Activated T-helper 1 cell treated with anti-CD3 and anti-CD28 coated beads, Interleukin-12 subunit alpha, Interleukin-12 subunit beta, Interleukin-2, Interleukin-4 antibody, amounts not matched to agents 30 ng/mL and 10 ng/mL and 1 ng/mL, durations not matched to agents 14 hours and 24 hours and 36 hours (primary cell): ENCODE measurements at places on chromosomes 4 and X. TPM values are rescaled to one million over a fixed set of nuclear protein-coding genes. Genes with fewer than 3 reads are reported as not detected.
A peak's percentile ranks its signal among the peaks of the same experiment; 100 is the strongest.

The PDE6B gene
- 9.8 and 10.1 TPM in 2 replicates for total RNA-seq

The KIAA0232 gene
- 14.5 and 19.1 TPM in 2 replicates for total RNA-seq

The NOX1 gene
- not detected in 2 replicates for total RNA-seq

The ALB gene
- not detected in 2 replicates for total RNA-seq

The CENPI gene
- 11.4 and 13.1 TPM in 2 replicates for total RNA-seq

The PKD2 gene
- total RNA-seq = 10.1 and 11.7 TPM in 2 replicates

- DNase-seq = no peak
Observed at GRCh38 chr4:146114066-146114465, 61.5 kb upstream of the LSM6 start.

DNA sequence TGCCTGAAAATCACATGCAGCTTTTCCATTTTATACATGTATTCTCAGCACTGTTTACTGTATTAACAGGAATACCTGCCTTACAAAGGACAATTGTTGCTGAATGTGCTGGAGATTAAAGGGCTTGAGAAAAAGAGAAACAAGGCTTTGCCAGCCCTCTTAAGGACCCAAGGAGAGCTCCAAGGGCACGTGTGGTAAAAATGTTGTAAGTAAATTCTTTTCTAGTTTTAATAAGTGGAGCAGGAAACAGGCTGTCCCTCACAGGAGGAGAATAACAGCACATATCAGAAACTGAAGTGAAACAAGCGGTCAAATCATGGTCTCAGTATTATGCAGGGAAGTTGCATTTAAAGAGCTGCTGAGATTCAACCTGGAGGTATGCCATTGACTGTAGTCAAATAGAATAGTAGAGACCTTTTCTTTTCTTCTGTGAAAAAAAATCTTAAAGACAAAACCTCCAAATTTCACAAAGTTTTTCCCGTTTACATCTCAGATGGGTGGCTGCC lies 18.5 kb downstream of the IGFBP7 start:
- no peak for DNase-seq

DNA sequence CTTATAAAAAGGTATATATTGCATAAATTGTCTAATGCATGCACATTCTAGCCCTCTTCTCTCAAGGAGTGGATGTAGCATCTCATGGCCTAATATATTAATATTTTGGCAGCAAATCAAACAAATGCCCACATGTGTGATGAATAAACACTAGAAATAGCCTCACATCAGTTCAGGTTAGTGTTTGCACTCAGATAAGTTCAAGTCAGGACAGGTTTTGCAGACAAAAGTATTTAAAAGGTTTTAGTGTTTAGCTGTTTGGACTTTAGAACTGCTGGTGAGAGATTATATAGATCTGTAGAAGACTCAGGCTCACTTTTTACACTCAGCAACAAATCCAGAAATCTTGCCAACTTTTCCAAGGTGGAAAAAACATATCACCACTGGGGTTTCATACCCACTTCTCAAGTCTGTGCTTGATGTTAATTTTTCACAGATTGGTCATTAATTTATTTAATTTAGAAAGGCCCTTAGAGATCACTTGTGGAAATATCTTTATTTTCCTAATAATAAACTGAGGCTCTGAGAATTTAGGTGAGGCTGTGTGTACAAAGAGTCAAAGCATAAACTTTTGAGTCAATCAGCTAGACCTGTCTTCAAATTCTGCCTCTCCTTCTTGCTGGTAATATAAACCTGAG lies 362.6 kb downstream of the GASK1B start:
- no peak for DNase-seq

- peak; percentile 80 for DNase-seq
Observed at GRCh38 chr4:3044870-3045819, 29.2 kb downstream of the HTT-AS start.

GRCh38 chr4:85986266-85986665 lies 373.6 kb downstream of the MAPK10 start:
- no peak for DNase-seq

DNA sequence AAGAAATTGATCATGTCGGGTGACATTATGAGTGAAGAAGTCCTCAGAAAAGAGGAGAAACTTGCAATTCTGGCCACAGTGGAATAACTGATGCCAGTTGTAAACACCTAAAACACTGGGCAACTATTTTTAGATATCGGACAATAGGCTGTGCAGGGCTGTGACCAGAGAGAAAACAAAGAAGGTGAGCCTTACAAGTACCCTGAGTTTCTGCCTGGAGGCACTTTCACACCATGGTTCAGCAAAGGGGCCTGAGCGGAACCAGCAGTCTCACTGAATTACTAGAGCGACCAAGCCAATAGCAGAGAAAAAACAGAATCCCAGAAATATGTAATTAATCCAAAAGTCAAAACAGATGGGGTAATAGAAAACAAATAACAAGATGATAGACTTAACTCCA lies 11.2 kb downstream of the IRAK1 start:
- no peak for DNase-seq

DNA sequence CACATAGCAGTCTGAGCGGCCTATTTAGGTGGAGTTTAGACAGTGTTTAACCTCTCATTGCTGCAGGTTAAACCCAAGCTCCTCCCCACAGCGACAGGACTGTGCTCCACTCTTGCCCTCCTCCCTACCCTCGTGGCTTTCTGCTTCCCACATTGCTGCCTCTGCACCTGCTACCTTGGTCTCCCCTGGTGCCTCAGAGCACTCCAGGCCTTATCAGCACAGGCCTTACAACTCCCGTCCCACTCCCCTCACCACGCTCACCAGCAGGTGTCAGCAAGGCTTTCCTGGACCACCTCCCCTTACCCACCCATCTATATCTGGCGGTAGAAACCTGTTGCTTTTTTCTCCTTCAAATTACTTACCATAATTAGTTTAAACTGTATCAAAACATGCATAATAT lies 18.6 kb downstream of the HELT start:
- DNase-seq = no peak

- DNase-seq = no peak
Observed at GRCh38 chr4:145436796-145437195, 44.9 kb upstream of the SMAD1 start.

GRCh38 chr4:104206784-104207183 lies 287.9 kb downstream of the CXXC4 start:
- no peak for DNase-seq

DNA sequence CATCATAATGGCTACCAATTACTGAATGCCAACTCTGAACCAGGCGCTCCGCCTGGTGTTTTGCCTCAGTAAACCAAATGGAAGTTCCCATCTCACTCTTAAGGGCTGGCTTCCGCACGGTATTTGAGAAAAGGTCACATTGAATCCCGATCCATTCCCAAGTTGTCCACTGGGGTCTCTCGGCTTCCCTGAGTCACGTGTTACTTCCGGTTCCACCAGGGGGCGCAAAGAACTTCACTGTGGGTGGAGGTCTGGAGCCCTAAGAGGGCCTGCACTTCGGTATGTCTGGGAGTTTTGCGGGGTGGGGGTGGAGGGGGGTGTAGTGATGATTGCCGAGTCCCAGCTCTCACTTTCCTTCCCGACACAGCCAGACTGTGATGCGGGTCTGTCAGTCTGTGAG lies 13.4 kb upstream of the NHS start:
- DNase-seq = no peak

DNA sequence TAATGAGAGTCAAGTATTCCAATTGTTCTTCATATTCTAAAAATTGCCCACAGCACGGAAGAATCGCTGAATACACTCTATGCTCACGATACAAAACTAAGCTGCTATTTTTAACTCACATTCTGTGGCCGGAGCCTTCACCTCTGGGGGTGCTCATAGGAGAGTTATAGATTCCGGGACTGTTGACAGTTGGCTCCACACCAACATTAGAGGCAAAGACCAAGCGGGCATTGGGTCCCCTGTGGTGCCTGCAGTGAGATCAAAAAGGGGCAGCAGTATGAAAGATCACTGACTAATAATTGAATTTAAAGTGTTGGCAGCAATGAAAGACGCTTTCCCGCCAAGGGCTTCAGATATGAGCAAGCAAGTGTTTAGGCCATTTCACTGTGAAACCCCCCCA lies 146.0 kb downstream of the TMEM144 start:
- DNase-seq = no peak

DNA sequence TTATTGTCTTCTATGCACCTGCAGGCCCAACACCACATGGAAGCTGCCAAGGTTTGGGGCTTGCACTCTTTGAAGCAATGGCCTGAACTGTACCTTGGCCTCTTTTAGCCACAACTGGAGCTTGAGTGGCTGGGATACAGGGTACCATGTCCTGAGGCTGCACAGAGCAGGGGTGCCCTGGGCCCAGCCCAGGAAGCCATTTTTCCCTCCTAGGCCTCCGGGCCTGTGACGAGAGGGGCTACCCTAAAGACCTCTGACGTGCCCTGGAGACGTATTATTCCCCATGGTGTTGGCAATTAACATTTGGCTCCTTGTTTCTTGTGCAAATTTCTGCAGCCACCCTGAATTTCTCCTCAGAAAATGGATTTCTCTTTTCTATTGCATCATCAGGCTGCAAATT lies 519.9 kb upstream of the MAGEB18 start:
- no peak for DNase-seq
